MG63 (cell line): ENCODE measurements at places on chromosomes 1 and 21. TPM values are rescaled to one million over a fixed set of nuclear protein-coding genes. Genes with fewer than 3 reads are reported as not detected.

FAM167B gene
- 0.30 TPM in 1 of 2 replicates, not detected in the other for total RNA-seq

GPR3 gene
- not detected in 2 replicates for total RNA-seq

TRIM45 gene
- total RNA-seq: 3.0 and 15.2 TPM in 2 replicates

GABRD gene
- total RNA-seq: not detected in 2 replicates

SORT1 gene
- 0.07 and 0.46 TPM in 2 replicates for total RNA-seq

ZSWIM5 gene
- total RNA-seq: 0.12 and 0.56 TPM in 2 replicates
